Right lobe of liver (tissue), 6 donors: ENCODE measurements at places on chromosomes 2 and 18. TPM values are rescaled to one million over a fixed set of nuclear protein-coding genes. Genes with fewer than 3 reads are reported as not detected.

ITGB6 gene
- total RNA-seq, result 0.68 TPM

ST6GAL2 gene
- total RNA-seq, result 2.4 TPM

GLI2 gene
- total RNA-seq, result 0.46 TPM

CFAP65 gene
- total RNA-seq, result not detected

C2orf15 gene
- 0.50 TPM for total RNA-seq

IGFBP2 gene
- total RNA-seq, result 365 TPM

GBX2 gene
- total RNA-seq, result not detected

THSD7B gene
- 0.18 TPM for total RNA-seq

SP9 gene
- not detected for total RNA-seq

IL36B gene
- not detected for total RNA-seq

TEX44 gene
- total RNA-seq, result not detected

ZNF2 gene
- 1.7 TPM for total RNA-seq

SSB gene
- 28.6 TPM for total RNA-seq

GRCh38 chr18:28063926-28064325, 113.0 kb downstream of the CDH2 start:
- no peaks in the 10 kb centered on the region for H3K27me3 ChIP-seq
- no peaks in the 10 kb centered on the region for H3K4me1 ChIP-seq
- no peaks in the 10 kb centered on the region for H3K36me3 ChIP-seq
- H3K4me3 ChIP-seq, result no peak overlapping the region
- no peak for DNase-seq

DNA sequence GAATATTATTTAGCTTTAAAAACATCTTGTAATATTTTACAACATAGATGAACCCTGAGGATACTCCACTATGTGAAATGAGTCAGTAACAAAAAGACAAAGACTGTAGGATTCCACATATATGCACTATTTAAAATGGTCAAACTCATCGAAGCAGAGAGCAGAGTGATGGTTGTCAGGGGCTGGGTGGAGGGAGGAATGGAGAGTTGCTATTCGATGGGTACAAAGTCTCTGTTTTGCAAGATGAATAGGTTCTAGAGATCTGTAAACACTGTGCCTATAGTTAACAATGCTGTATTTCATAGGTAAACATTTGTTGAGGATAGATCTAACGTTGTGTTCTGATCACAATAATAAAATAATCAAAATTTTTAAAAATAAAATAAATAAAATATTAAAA, 1675.9 kb upstream of the CELF4 start:
- no peak overlapping the region for H3K27ac ChIP-seq
- no peaks in the 10 kb centered on the region for H3K36me3 ChIP-seq

- DNase-seq, result no peak
- no peak overlapping the region for H3K4me3 ChIP-seq
- peaks cover 21% of the 10 kb centered on the region for H3K36me3 ChIP-seq
- H3K27ac ChIP-seq, result no peak overlapping the region
Measured at GRCh38 chr2:161400076-161400475, 16.0 kb upstream of the TBR1 start.

- DNase-seq, result no peak
- H3K27ac ChIP-seq, result no peak overlapping the region
- H3K4me1 ChIP-seq, result no peaks in the 10 kb centered on the region
- no peaks in the 10 kb centered on the region for H3K27me3 ChIP-seq
- no peak overlapping the region for H3K4me3 ChIP-seq
- no peaks in the 10 kb centered on the region for H3K36me3 ChIP-seq
Measured at GRCh38 chr2:198757069-198757468, 700.7 kb downstream of the SATB2 start.

DNA sequence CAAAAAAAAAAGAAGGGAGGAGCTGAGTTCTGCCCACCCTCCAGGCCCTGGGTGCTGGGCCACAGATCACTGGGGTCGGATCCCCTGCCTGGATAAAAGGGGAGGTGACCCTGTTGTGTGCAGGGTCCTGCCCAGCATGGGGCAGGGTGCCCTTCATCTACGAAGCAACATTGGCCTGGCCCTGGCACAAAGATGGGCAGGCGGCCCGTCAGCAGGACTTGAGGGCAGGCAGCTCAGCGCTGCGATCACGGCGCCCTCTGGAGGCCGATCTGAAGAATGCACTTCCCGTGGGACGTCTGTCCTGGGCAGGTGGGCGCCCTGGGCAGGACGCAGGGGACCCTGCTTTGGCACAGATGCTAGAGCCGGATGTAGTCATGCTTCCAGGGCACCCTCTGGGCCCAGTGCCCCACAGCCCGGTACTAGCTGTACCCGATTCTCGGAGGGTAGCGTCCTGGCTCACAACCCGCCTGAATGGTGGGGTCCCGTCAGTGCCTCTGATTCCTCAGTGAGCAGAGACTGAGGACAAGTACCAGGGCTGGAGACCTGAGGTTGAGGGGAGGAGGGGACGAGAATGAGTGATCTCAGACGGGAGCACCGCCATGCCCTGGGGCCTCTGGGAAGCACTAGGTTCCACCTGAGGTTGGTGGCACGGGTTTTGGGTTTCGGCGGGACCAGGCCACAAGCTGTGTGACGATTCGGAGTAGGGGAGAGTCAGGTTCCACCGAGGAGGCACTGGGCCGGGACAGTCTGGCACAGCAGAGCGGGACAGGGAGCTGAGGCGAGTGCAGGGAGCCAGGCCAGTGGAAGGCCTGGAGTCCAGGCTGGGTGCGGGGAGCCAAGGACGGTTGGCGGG, 18.0 kb downstream of the ARID5A start:
- no peaks in the 10 kb centered on the region for H3K27me3 ChIP-seq
- peaks cover 2% of the 10 kb centered on the region for H3K4me1 ChIP-seq
- H3K36me3 ChIP-seq, result no peaks in the 10 kb centered on the region
- H3K27ac ChIP-seq, result no peak overlapping the region
- H3K4me3 ChIP-seq, result no peak overlapping the region

- H3K27me3 ChIP-seq, result no peaks in the 10 kb centered on the region
- H3K4me1 ChIP-seq, result no peaks in the 10 kb centered on the region
- DNase-seq, result no peak
Measured at GRCh38 chr18:48600456-48601090, 61.7 kb downstream of the CTIF start.

DNA sequence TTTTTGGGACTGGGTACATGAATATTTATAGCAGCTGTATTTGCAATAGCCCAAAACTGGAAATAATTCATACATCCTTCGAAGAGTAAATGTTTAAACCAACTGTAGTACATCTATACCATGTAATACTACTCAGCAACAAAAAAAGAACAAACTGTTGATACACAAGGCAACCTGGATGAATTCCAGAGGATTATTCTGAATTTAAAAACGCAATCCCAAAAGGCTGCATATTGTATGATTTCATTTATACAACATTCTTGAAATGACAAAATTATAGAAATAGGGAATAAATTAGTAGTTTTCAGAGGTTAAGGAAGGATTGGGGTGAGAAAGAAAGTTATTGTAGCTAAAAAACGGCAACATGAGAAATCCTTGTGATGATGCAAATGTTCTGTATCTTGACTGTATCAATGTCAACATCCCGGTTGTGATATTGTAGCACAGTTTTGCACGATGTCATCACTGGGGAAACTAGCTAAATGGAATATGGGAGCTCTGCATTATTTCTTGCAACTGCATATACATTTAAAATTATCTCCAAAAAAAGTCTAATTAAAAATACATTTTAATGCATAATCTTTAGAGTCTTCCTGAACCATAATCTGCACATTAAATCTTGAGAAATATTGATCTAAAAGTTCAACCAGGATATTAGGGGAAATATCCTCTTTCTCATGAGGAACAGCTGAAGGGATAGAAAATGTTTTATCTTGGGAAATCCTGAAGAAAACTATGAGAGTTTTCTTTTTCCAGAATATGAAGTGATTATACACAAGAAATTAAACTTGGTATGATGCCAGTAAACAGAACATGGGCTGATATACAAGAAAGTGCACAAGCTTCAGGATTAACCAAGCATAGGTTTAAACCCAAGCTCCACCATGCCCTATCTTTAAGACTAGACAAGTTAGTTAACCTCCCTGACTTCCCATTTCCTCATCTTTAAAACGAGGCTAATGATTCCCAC, 21.9 kb downstream of the EVA1A start:
- no peak overlapping the region for H3K27ac ChIP-seq
- H3K27me3 ChIP-seq, result no peaks in the 10 kb centered on the region
- H3K4me1 ChIP-seq, result no peaks in the 10 kb centered on the region
- H3K36me3 ChIP-seq, result no peaks in the 10 kb centered on the region

GRCh38 chr18:8056723-8057122, 489.6 kb downstream of the PTPRM start:
- H3K4me1 ChIP-seq, result no peaks in the 10 kb centered on the region
- no peak overlapping the region for H3K4me3 ChIP-seq
- H3K36me3 ChIP-seq, result no peaks in the 10 kb centered on the region
- H3K27ac ChIP-seq, result no peak overlapping the region
- no peak for DNase-seq
- H3K27me3 ChIP-seq, result no peaks in the 10 kb centered on the region

DNA sequence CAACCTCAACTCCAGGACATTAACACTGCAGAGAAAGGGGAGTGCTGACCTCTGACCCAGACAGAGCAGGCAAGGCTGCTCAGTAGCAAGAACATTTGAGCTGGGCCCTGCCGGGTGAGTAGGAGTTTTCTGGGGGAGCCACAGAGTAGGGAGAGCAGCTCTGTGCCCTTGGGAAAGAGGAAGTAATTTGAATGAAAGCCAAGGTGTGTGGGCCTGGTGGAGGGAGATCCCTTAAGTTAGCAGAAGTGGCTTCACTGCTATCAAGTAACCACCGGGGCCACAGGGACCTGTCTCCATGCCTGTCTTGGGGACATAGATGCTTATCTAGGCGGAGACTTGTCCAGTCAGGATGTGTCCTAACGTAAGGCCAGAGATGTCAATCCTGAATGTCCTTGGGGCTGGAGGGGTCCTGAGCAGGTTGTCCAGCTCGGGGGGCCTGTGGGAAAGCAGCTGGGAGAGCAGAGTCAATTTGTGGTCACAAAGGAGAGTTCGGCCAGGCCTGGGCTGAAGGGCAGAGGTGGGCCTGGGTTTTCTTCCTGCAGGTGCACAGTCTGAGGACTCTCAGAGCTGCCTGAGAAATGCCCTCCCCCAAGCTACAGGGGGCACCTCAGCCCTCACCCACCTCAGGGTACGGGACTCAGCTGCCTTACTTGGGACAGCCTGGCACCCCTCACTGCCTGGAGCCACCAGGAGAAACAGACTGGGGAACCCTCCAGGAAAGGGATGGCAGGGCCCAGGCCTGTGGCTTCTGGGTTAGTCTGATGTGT, 15.0 kb upstream of the OTOF start:
- H3K27ac ChIP-seq, result no peak overlapping the region
- no peaks in the 10 kb centered on the region for H3K27me3 ChIP-seq
- DNase-seq, result no peak
- H3K36me3 ChIP-seq, result no peaks in the 10 kb centered on the region
- H3K4me3 ChIP-seq, result no peak overlapping the region

GRCh38 chr18:58615140-58616132, 13.5 kb downstream of the ALPK2 start:
- H3K36me3 ChIP-seq, result no peaks in the 10 kb centered on the region
- no peaks in the 10 kb centered on the region for H3K27me3 ChIP-seq
- no peak overlapping the region for H3K27ac ChIP-seq
- H3K4me1 ChIP-seq, result no peaks in the 10 kb centered on the region

GRCh38 chr2:198656869-198657268, 800.9 kb downstream of the SATB2 start:
- H3K4me3 ChIP-seq, result no peak overlapping the region
- H3K27ac ChIP-seq, result no peak overlapping the region
- no peaks in the 10 kb centered on the region for H3K36me3 ChIP-seq
- no peak for DNase-seq

- no peak overlapping the region for H3K27ac ChIP-seq
- H3K27me3 ChIP-seq, result no peaks in the 10 kb centered on the region
- no peaks in the 10 kb centered on the region for H3K4me1 ChIP-seq
- DNase-seq, result no peak
- H3K4me3 ChIP-seq, result no peak overlapping the region
- no peaks in the 10 kb centered on the region for H3K36me3 ChIP-seq
Measured at GRCh38 chr2:126614524-126615227, 41.3 kb upstream of the GYPC start.

GRCh38 chr2:207148020-207148419, 17.7 kb downstream of the KLF7 start:
- DNase-seq, result no peak
- H3K27ac ChIP-seq, result no peak overlapping the region
- H3K36me3 ChIP-seq, result no peaks in the 10 kb centered on the region

DNA sequence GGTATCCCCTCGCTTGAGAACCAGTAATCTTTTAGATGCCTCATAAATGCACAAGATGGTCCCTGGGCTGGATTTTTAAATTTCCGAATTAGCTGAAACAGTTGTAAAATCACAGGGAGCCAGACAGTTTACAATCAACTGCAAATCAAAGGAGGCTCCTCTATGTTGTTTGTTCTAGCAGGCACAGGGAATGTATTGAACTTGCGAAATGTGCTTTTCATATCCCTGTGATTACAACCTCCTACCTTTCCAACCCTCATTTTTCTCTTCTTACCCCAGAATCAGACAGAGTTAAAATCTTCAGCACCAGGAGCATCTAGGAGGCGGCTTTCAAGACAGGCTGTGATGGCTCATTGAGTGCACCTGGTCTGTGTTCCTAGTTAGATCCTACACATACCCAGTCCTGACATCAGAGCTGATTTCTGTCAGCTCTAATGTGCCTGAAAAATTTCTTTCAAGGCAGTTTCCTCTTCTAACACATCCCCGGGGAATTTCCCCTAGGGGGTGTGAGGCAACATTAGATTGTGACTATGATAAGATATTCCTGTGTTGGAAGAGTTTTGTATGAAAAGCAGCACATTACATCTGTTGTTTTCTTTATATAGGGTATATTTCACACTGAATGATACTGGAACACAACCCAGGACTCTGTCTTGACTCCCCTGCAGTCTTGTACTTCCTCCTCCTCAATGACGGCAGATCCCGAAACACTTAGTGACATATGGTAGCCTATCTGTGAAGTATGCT, 17.9 kb upstream of the CAVIN2 start:
- H3K4me1 ChIP-seq, result peaks cover 14% of the 10 kb centered on the region
- H3K27me3 ChIP-seq, result no peaks in the 10 kb centered on the region
- no peaks in the 10 kb centered on the region for H3K36me3 ChIP-seq
- no peak overlapping the region for H3K27ac ChIP-seq
- no peak overlapping the region for H3K4me3 ChIP-seq
- no peak for DNase-seq

GRCh38 chr2:53751728-53752127, 15.9 kb upstream of the CHAC2 start:
- H3K4me3 ChIP-seq, result no peak overlapping the region
- DNase-seq, result no peak
- H3K36me3 ChIP-seq, result no peaks in the 10 kb centered on the region
- H3K27me3 ChIP-seq, result no peaks in the 10 kb centered on the region

DNA sequence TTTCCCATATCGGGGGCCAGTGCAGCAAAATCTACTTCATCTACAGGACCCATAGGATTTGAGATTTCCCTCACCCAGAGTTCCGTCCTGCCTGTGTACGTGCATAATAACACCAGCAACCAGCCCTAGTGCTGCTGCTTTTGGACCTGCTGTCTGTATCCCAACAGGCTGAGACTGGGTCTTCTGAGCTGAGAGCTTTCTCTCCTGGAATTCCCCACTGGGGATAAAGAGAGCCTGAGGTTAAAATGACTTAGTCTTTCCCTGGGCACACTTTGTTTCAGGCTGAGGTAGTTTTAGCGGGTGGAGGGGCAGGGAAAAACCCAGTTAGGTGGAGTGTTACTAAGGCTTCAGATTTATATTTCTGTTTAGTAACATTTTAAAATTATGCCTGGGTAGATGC, 62.5 kb downstream of the SERTAD2 start:
- DNase-seq, result no peak
- H3K27me3 ChIP-seq, result no peaks in the 10 kb centered on the region
- H3K36me3 ChIP-seq, result peaks cover 9% of the 10 kb centered on the region
- H3K4me1 ChIP-seq, result no peaks in the 10 kb centered on the region
- H3K4me3 ChIP-seq, result no peak overlapping the region

- peak overlapping the region; percentile 50 for H3K4me3 ChIP-seq
- H3K27ac ChIP-seq, result no peak overlapping the region
- no peak for DNase-seq
- H3K27me3 ChIP-seq, result no peaks in the 10 kb centered on the region
- no peaks in the 10 kb centered on the region for H3K36me3 ChIP-seq
Measured at GRCh38 chr2:19363474-19363778, 5.0 kb upstream of the OSR1 start.
